Stimulated activated CD4-positive, alpha-beta T cell treated with anti-CD3 and anti-CD28 coated beads, Interleukin-1b, Interleukin-23, amount 100 ng/mL, for 1 hour (primary cell): ENCODE measurements at places on chromosomes 6 and 20.

- no peak for DNase-seq
These were observed 70.6 kb downstream of the AFG1L start for GRCh38 chr6:108365478-108365877.

DNA sequence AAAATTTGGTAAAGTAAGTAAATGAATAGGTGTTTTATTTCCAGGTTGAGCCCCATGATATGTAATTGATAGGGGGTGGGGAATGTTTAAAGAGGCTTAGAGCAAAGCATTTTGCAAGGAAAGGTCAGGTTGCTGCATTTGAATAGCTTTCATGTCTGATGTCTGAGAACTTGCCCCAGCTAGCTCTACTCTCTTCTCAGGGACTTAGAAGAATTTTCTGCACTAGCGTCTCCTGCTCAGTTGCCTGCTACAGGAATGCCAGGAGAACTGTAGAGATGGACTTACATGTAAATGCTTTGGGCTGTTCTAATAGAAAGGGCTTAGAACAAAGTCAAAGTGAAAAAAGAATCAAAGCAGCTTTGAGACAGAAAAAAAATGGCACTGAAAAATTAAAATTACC is 35.5 kb downstream of the TRMT6 start:
- no peak for DNase-seq

- no peak for DNase-seq
These were observed 72.3 kb upstream of the CD2AP start for GRCh38 chr6:47405273-47405672.

DNA sequence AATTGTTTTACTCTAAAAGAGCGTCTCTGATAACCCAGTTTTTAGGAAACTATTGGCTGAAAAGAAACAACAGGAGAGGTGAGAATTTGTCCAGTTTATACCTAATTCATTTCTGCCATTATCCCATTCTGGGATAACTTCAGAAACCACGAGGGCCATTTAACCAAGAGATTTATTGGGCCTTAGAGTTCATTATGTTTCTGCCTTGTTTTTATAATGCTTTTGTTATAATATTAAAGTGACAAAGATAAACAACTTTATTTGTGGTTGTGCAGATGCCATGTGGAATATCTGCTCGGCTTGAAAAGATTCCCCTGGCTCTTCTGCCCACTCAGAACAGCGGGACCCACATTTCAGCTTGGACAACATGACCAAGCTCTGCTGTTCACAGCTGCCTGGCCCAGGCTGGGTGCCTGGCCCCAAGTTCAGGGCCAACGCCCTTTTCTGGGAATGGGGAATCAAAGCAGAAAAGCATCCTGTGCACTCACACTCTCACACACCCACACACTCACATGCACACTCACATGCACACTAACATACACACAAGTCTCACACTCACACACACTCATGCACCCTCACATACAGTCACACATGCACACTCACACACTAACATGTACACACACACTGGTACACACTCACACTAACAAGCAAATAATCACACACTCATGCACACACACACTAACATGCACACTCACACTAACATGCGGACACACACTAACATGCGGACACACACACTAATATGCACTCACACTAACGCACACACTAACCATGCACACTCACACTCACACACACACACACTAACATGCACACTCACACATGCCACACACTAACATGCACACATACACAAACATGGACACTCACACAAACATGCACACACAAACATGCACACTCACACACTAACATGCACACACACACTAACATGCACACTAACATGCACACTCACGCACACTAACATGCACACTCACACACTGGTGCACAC is 86.7 kb upstream of the NEDD9 start:
- DNase-seq: no peak

GRCh38 chr20:57165427-57166004 is 100.9 kb downstream of the BMP7 start:
- DNase-seq: no peak

DNA sequence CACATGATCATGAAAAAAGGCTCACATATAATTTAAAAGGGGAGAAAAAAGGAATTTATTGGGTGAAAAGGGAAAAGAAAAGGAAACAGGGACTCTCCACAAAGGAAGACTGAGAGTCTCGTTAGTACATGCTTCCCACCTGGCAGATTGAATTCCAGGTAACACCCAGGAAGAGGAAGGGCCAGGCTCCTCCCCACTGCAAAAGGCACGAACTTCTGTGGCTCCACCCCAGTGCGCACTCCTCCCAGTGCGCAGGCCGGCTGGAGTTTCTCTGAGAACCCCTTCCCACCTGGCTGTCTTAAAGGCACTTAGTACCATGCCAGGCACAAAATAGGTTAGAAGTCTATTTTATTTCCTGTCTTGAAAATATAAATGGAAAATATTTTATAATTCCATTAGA is 129.8 kb downstream of the COL12A1 start:
- no peak for DNase-seq

GRCh38 chr20:34997131-34997561 is 41.5 kb downstream of the MYH7B start:
- no peak for DNase-seq

- no peak for DNase-seq
These were observed 31.4 kb downstream of the DUSP22 start for GRCh38 chr6:323730-324088.

DNA sequence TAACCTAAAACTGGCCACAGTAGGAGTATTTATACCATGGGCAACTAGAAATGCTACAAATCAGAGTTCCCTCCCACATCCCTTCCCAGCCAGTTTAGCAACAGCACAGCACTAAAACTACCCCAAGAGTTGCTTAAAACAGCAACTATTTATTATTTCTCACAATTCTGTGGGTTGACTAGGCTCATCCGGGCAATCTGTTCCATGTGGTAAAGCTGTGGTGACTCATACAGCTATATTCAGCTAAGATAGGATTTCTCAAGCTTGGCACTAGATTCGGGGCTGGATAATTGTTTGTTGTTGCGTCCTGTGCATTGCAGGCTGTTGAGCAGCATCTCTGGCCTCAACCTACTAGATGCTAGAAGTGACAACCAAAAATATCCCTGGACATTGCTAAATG is 8.6 kb upstream of the HECA start:
- no peak for DNase-seq

GRCh38 chr6:128007658-128008057 is 106.8 kb upstream of the THEMIS start:
- DNase-seq: no peak

- no peak for DNase-seq
These were observed 98.9 kb upstream of the CST7 start for GRCh38 chr20:24850176-24850575.

GRCh38 chr6:82095091-82095490 is 152.5 kb downstream of the IBTK start:
- DNase-seq: no peak

DNA sequence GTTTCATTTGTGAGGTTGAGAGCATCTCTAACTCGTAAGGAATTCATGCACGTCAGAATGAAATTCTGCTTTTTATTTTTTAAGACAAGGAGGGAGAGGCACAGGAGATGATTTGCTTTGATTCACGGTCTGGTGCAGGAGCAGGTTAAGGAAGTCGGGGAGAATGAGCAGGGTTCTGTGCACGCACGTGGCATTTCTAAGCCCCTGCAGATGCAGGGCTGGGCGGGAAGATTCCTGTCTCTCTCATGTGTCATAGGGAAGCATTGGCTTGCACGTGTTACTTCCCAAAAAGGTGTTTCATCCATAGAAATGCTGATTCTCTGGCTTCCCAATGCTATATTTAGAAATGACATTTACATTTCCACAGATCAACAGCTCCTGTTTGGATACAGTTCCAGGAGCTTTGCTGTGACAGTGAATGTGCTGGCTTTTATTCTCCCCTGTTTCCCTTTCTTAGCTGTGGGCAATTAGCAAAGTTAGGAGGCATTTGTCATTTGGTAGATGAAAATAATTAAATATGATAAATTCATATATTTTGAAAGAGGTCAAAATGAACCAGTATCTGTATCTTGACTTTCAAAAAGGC is 119.7 kb upstream of the ZFP64 start:
- DNase-seq: no peak
